ENCODE measurements at places on chromosomes 7 and 10.

GRCh38 chr10:72875250-72876055 is 18.1 kb upstream of the OIT3 start:
- DNase-seq, result no peak

- peak; percentile 93 for DNase-seq
These were observed at the start of gene GLRX3 for GRCh38 chr10:130136226-130137089. Gene GLRX3, plus strand, starts transcription at chr10:130136391. Its CDS starts 30 bp downstream, at chr10:130136421.

GRCh38 chr7:104723001-104723400 is 291.0 kb upstream of the KMT2E start:
- DNase-seq, result no peak

DNA sequence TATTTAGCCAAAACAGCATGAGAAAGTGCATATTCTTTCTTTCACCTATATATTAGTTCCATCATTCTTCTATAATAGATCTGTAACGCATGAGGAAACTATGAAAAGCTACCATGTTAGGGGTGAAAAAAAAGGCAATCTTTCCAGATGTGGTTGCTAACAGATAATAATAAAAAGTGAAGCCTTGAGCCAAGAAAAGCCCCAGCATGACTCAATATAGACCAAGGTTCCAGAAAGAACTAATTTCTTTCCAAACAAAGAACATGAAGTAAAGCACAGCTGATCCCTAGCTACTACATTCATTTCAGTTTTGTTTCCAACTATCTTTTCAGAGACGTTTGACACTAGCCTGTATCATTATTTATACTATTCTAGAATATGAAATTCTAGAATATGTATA is 16.4 kb downstream of the ARL4A start:
- no peak for DNase-seq

- DNase-seq, result no peak
These were observed 9.8 kb upstream of the MRPS16 start for GRCh38 chr10:73262105-73262730.

DNA sequence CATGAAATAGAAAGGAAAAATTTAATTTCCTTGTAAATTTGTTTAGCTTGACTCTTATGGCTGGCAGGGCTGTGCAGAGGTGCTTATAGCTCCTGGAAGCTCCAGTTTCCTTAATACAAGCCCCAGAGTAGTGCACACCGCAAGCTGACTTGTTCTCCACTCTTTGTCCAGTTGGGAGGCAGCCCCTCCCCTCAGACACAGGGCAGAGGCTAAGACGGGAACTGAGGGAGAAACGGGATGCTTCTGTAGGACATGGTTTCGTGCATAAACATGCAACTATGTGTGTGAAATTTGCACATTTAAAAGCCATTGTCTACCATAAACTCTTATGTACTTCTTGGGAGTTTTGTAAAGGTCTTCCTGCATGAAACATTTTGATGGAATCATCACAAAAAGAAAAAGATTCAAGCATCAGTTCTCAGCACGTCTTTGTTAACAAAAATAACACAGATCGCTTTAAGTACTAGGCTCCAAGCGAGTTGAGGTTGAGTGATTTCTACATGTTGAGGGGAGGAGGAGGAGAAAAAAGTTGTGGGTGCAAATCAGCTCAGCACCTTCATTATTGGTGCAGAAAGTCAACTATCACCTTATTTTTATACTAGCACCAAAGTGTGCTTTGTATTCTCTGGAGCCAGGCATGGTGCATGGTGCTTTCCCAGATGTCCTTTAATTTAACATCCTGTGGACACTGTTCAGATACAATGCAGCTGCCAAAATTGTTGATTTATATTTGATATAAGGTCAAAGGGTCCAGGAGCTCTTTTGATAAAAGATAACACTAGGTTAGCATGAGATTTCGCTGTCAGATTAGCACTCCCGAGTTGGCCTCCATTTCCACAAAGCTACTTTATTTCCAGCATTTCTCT is 124.5 kb downstream of the CHN2 start:
- no peak for DNase-seq

DNA sequence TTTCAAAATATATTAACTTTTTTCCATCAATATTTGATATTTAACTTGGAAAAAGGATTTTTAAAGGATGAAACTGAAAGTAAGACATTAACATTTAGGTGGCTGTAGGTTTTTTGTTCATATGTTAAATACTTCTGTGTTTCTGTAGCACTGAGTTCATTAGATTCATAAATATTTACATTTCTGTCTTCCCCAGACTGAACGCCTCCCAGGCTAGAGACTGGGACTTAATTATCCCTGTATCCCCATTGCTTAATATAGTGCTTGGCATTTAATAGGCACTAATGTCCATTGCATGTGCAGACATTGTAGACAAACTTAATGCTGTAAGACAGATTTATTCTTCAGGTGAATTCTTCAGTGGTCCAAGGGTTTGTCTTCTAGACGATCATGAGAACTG is 7.4 kb downstream of the PTPN12 start:
- DNase-seq, result no peak

GRCh38 chr10:116918583-116918982 is 69.3 kb downstream of the ENO4 start:
- DNase-seq, result no peak

DNA sequence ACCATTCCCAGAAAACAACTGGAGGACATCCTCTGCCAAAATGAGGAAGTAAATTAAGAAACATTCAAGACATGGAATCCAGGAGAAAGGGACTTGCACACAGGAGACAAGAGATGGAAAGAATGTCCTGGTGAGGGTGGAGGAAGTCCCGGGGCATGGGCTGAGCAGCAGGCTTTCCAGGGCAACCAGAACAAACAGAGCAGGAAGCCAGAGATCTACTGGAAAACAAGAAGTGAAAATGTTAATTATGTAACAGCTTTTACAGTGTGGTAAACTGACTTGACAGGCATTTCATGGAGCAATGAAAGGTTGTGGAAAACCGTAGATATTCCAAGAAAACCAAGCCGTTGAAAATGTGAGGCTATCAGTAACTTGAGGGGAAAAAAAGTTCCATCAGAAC is 55.2 kb upstream of the ZNF746 start:
- DNase-seq, result no peak

DNA sequence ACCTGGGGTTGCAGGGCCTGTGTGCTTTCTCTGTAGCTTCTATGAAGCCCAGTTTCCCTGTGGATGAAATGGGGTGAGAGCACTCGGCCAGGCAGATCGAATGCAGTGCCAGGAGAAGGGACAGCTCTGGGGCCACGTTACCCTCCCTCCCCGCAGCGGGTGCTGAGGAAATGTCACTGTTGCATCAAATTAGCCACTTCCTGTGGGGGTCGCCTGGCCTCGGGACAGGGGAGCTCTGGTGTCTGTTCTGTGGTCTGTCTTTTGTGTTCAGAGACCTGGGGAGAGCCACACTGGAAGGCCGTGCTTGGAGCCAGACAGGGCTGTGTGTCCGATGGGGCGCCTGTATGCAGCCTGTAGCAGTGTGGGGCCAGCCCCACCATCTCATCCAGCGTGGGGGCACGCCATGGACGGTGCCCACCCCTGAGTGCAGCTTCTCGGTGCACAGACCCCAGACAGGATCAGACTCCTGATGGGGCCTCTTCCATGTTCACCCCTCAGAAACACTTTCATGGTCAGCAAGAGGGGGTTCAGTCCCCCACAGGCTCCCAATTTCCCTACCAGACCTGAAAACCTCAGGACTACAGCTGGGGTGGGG is 13.6 kb downstream of the TTYH3 start:
- no peak for DNase-seq

- peak; percentile 64 for DNase-seq
These were observed 118.6 kb upstream of the PARD3 start for GRCh38 chr10:34933676-34934075.

DNA sequence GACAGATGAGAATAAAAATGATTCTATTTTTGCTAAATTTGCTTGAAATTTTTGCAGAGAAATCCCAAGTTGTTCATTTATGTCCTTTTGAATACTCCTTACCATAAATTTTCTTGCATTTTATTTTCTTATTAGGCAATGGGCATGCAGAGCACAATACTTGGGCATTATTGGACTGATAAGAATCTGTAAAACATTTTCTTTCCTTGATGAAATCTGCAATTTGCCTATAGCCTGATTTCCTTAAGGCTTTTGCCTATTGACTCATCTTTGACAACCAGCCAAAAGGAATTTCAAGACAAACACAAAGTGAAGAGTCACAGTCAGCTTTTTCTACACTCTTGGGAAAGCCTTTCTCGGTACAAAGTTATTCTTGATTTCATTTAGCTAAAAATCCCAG is 30.5 kb upstream of the GNAT3 start:
- no peak for DNase-seq

DNA sequence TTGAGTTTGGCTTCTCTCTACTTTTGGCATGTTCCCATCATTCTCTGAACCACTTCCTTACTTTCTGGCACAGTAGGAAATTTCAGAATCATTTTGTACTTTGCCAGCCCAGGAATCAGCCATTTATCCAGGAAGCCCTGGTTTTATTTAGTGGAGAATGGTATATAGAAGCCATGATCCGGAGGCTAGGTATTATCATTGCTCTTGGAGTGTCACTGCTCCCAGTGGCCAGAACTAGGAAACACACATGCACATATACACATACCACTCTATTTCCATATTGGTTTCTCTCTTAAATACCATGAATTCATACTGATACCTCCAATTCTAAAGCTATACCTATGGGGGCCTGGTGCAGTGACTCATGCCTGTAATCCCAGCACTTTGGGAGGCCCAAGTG is 36.3 kb downstream of the SUFU start:
- DNase-seq, result no peak

- DNase-seq, result no peak
These were observed 20.2 kb upstream of the SEM1 start for GRCh38 chr7:96729820-96730219.

DNA sequence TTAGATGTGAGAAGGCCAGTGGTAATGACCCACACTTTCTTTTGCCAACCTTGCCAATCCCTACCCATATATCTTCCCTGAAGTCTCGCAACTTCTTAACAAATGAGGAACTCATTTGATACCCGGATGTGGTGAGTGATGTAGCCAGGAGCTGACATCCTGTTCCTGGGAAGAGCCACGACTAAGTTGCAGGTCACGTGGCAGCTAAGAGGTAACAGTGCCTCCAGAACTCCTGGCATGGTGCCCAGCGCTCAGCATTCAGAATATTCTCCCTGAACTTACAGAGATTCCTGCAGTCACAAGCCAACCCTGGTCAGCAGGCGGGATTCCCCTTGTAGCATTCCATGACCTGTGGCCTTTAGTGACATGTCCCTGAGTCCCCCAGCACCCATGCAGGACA is 282.5 kb downstream of the GALNT17 start:
- no peak for DNase-seq

- DNase-seq, result no peak
These were observed 84.7 kb downstream of the CREM start for GRCh38 chr10:35211390-35211789.

- peak; percentile 81 for DNase-seq
These were observed 15.6 kb downstream of the LYZL1 start for GRCh38 chr10:29304264-29304994.

DNA sequence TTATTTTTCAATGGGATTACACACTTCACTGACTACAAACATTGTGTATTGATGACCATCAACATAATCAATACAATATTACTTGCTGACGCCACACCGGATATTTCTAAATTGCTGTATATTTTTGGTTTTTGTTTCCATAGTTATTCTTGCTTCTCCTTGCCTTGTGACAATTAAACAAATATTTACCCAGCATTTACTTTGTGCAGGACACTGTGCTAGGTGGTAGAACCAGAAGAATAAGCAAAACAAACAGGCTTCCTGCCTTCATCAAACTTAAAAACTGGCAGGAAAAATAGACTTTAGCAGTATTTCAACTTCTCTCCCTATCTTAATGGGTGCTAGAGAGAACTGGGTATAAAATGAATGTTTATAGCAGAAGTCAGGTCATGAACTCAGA is 50.6 kb downstream of the ZNF277 start:
- DNase-seq, result no peak

- DNase-seq, result no peak
These were observed 159.5 kb upstream of the HGF start for GRCh38 chr7:81929386-81929785.

DNA sequence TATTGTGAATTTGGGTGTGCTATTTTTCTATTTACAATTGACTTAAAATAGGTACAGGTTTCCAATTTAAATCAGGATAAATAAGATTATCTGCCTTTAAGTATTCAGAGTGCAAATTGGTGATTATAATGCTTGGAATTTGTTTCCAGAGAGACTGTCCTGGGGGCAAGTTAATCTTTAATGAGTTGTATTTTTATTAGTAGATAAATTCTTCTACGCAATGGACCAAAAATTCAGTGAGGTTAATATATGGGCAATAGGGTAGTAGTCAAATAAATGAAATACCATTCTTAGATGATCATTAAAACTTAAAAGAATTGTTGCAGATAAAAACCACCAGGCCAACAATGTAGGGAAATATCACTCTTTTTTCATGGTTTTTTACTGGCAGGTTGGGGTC is 3.4 kb downstream of the BICC1 start:
- no peak for DNase-seq

- DNase-seq, result no peak
These were observed 60.8 kb downstream of the ATXN7L1 start for GRCh38 chr7:105815576-105815975.

DNA sequence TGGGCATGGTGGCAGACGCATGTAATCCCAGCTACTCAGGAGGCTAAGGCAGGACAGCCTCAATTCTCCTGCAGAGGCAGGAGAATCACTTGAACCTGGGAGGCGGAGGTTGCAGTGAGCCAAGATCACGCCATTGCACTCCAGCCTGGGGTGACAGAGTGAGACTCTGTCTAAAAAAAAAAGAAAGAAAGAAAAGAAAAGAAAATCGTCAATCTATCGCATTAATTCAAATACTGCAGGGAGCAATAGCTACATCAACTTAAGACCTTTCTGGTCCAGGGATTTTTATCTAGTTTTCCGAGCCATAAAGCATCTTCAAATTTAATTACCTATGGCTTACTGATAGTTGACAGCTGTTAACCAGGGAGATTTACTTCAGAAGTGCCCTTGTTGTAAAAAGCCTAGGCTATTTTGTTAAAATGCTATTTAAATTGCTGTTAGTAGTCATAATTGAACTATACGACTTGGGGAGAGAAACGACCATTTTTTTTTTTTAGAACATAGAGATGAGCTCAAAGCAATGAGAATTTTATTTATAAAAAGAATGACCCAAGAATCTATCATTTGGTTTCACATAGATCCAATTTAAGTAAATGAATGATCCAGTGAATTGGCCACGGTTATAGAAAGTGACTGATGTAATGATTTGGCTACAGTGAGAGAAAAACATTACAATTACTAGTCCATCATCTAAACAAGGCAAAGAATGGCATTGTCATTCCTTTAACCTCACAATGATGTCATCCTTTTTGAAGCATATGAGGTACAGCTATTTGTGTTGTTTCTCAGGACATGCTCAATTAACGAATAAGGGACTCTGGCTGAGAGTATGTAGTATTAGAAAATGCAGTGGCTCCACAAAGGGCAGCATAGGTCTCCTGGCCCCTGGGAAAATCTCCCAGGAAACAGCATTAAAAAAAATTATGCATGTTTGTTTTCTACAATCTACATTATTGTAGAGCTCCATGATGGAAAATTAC is 85.3 kb downstream of the SEMA3C start:
- DNase-seq, result no peak

DNA sequence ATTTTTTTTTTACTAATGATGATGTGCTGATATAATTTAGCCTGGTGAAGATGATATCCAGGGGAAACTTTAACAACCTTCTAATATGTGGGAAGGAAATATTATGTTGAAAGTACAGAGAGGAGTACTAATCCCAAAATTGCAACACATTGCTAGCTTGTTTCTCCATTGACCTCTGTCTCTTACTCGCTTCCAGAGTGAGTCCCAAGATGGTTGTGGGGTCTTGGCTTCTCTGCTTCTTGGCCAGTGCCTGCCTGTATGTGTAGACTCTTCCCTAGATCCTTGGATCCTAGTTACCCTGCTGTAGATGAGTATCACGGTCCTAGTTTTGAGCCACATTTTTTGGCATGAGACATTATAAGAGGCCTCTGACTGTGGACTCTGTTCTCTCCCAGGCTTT is 17.5 kb downstream of the BMPER start:
- no peak for DNase-seq

All from ascending aorta (tissue), 2 donors.